Karpas-422 (cell line): ENCODE measurements at places on chromosomes 2 and 18.

- no peak for DNase-seq
Observed at GRCh38 chr2:197628043-197628500, 47.3 kb downstream of the RFTN2 start.

DNA sequence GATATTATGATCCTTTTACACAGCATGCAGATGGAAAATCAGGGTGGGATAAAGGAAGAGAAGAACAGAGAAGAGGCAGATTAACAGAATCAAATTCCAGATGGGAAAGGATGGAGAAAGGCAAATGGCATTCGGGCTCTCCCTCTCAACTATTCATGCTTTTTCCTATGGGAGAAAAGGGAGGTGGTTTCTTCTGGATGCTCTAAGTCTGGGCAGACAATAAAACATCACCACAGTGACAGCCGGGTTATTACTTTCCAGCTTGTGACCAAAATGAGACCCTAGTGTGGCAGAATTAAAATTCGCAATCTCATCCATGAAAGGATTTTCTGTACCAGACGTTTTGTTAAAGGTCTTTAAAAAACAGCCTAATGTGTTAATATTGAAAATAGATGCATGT, 440.7 kb downstream of the RND3 start:
- DNase-seq: no peak

DNA sequence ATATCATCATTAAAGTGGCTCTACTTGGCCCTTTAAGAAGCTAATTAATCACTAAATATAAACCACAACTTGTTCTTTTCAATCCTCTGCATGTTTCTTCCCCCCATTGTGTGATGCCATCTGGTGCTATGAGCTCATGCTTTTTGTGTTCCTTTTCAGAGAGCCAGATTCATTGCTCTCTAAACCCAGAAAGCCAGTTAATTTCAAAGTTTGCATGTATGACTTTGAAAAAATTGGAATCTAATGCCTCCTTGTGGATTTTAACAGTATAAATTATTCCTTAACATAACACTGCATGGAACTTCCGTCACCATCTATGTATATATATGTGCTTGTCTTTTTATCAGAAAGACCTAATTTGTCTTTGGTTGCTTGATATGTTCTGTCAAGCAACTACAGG, 31.1 kb downstream of the TMEM178A start:
- DNase-seq: peak; percentile 45

GRCh38 chr18:55415258-55415871, 172.6 kb downstream of the TCF4 start:
- DNase-seq: peak; percentile 93

- no peak for DNase-seq
Observed at GRCh38 chr2:17051538-17051937, 385.9 kb upstream of the CYRIA start.

DNA sequence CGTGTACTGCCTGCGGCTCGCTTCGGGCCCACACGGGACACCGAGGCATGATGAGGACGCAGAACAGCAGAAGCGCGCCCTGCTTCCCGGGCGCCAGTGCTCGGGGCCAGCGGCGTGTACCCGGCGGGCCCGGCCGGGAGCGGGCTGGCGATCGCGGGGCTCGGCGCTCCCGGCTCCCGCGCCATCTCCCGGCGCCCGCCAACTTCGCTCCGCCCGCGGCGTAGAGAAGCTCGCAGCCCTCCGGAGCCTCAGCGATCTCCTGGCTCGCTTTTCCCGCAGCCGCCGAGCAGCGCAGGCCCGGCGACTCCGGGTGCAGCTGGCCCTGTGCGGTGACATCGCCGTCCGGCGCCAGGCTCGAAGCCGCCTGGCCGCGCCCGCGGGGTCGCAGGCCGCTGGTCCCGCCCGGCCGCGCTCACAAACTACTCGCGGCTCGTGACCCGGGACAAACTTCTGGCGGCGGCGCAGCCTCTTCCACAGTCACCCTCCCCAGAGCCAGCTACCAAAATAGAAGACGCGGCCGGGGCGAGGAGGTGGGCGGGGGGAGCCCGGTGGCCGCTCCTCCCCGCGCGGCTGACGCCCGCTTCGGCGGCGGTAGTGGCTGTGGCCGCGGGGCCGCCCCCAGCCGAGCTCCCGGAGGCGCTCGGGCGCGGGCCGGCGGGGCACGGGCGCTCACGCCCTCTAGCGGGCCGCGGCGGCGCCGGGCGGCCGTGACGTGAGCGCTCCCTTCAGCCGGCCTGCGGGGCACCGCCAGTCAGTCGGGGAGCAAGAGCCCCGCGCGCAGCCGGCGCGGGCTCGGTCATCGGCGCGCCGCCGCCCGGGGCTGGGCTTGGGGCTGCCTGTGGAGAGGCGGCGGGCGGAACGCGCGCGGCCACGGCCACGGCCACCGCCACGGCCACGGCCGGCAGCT, at the start of gene PTPRM:
TSS of gene PTPRM (plus strand) at position 750 of the 907 bp plus-strand sequence. CDS start 503 bp downstream, outside the sequence.
- no peak for DNase-seq

DNA sequence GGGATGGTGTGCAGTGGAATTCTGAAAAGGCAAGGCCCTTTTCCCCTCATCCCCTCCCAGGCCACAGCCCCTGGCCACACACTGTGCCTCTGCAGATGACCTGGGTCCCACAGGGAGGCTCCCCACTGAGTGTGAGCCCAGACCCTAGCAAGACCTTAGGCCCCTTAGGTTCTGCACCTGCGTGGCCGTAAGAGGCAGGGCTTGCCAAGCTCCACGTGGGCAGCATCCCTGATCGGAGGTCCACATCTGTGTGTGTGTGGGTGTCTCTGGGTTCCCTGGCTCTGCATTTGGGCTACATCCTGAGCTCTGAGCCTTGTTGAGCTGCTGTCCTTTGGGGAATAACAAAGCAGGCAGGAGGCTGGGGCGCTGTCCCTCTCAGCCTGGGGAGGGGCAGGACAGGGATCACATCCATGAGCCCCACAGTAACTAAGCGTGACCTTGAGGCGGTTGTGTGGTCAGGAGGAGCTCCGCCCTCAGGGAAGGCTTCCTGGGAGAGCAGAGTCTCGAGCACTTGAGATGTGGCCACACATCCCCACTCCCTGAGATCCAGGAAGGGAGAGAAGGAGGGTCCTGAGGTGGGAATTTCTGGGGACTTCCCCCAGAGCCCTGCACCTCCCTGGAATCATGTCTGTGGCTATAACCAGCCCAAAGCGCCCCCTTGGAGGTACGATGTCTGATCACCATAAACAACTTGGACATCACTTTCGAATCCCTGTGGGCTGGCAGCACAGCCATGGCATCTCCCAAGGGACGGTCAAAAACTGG, 84.8 kb downstream of the STPG4 start:
- DNase-seq: no peak
